OCI-LY7 (cell line): ENCODE measurements at places on chromosomes 7 and 10.

- DNase-seq = no peak
These were observed 395.7 kb downstream of the THSD7A start for GRCh38 chr7:11436316-11436715.

DNA sequence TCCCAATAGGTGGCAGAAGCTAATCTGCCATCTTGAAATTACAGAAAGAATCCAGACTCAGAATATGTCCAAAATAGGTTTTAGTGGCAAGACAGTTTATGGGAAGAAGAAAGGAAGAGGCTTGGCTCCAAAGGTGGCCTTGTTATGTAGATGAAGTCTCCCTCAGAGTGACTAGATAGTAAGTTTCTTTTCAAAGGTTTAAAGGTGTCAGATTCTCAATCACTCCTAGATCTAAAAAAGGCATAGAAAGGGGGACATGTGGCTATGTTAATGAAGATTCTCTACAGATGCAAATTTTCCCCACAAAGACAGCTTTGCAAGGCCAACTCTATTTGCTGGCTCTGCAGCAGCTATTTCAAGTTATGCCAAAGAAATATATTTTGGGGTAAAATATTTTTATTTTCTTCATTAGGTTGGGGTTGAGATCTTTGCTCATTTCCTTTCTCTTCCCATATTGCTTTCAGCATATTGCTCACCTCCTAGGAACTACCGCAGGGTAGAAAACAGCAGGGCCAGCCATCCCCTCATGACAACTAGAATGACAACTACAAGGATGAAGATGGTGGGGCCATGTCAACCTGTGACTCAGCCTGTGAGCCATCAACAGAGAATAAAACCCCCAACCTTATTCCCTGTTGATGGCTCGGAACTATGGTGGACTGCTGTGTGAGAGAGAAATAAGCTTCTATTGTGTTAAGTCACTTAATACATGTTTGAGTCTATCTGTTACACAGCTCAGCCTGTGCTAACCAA is 274.0 kb upstream of the GALNT17 start:
- no peak for DNase-seq

GRCh38 chr7:19107081-19107355 is 10.4 kb downstream of the TWIST1 start:
- no peak for DNase-seq

- DNase-seq = no peak
These were observed 35.0 kb upstream of the DNAAF5 start for GRCh38 chr7:691361-692045.

GRCh38 chr7:140314573-140315480 is 83.5 kb downstream of the SLC37A3 start:
- DNase-seq = no peak

DNA sequence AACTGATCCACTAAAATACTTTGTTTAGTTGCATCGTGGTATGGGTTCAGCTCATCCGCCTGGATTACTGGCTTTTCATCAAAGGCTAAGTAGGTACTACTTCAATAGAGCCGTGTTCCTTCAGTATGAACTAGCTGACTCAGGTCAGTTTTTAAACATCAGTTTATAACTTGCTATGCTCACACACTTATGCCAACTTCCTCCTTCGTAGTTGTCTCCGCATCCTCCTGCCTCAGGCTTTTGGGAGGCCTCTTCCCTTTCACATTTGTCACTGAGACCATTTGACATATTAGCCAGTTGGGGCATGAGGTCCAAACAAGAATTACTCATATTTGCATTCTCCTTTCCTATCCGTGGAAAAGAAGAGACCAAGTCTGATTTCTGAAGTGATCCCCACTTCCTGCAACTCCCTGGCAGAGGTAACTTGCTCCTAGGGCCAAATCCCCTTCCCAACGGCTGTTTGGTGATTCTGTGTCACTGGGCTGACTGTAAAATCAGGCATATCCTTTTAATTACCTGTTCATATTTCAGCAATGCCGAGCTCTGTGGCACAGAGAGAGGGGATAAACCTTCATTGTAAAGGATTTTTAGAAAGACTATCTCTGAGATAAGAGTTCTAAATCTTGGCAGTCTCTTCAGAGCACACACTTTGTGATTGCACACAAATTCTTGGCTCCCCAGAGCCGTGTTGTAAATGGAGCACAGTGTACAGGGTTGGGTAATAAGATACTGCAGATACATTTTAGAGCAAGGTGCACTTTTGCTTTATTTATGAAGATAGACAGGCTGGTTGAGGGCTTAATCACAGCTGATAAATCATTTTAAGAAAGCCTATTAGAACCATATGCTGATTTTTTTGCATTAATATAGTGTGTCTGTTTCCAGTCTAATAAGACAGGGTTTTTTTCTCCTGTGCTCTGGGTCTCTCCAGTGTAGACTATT is 108.0 kb downstream of the CREB5 start:
- no peak for DNase-seq

DNA sequence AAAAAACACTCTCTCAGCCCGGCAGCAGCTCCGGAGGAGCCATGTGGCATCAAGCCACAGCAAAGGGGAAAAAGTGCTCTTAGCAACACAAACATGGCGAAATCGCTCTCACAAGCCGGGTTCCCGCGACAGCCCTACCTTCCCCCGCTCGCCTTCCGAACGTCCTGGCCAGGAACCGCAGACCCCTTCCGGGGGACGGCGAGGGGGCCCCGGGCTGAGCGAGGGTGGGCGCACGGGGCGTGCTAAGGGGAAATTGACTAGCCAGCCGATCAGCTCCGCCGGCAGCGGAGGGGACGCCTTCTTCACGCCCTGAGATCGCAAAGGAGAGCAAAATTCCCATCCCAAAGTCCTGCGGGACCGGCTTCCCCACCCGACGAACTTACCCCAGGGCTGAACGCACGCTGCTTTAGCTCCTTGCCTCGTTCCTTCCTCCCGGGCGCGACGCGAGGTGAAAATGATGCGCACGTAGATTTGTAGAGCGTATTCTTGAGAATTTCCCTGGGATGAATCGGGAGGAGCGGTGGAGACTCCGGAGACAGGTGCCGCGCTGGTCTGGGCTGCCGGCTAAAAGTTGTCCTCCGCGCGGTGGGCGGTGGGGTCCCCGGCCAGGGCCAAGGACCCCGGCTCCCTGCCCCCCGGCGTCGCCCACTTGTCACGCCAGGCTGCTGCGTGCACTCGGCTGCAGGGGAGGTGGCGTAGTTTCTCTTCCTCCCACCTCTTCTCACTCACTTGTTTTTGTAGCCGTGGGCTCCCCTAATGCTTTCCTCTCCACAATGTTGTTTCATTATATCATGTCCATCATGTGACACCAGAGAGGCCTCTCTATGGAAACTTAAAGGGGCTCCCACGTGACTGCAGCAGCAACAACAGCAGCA is 220.1 kb upstream of the MKLN1 start:
- DNase-seq = peak; percentile 79

DNA sequence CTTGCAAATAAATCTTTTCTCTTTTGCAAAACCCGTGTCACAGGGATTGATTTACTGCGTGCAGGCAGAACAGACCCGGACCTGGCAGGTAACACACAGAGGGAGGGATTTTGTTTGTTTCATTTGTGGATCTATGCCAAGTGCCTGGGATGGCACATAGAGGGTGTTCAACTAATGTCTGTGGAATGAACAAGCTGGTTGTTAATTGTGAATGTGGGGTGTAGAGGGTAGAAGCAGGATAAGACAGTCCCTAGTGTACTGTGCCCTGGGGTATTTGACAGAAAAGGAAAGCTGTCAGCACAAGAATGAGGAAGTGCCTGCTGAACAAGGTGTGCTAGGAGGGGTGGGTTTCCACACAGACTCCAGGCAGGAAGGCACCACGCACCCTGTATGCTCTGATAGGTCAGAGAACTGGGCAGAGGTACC is 331.8 kb downstream of the CALN1 start:
- no peak for DNase-seq

GRCh38 chr7:45919231-45919784 is 1.8 kb downstream of the IGFBP3 start:
- DNase-seq = no peak

DNA sequence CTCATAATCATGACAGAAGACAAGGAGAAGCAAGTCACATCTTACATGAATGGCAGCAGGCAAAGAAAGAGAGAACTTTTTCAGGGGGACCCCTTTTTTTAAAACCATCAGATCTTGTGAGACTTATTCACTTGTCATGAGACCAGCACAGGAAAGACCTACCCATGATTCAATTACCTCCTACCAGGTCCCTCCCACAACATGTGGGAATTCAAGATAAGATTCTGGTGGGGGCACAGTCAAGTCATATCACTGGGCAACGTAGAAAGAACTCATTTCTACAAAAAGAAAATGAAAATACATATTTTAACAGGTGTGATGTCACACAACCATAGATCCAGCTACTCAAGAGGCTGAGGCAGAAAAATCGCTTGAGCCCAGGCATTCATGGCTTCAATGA is 304.1 kb downstream of the IPMK start:
- no peak for DNase-seq

GRCh38 chr7:104395162-104395561 is 66.8 kb downstream of the LHFPL3 start:
- DNase-seq = no peak

DNA sequence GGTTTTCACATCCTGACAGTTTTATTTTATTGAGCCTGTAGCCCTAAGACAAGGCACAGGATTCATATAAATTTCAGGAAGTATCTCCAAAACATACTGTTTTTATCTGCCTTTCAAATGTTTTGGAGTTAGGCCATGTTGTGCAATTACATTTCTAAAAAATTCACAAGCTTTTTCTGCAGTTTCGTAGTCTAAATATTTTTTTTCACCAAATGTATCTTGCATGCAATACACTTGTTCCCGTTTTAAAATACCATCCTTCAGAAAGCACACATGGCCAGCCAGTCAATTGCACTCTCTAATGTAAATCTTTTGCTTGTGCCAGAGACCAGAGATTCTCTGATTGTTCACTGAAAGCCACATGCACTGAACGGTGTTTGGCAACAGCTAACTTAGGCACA is 161.5 kb upstream of the PRKCQ start:
- no peak for DNase-seq

- no peak for DNase-seq
These were observed 25.6 kb upstream of the MKX start for GRCh38 chr10:27771231-27771630.

- no peak for DNase-seq
These were observed 57.1 kb downstream of the SYPL1 start for GRCh38 chr7:106054971-106055532.

- DNase-seq = no peak
These were observed 14.7 kb downstream of the NEUROG3 start for GRCh38 chr10:69558559-69558958.

DNA sequence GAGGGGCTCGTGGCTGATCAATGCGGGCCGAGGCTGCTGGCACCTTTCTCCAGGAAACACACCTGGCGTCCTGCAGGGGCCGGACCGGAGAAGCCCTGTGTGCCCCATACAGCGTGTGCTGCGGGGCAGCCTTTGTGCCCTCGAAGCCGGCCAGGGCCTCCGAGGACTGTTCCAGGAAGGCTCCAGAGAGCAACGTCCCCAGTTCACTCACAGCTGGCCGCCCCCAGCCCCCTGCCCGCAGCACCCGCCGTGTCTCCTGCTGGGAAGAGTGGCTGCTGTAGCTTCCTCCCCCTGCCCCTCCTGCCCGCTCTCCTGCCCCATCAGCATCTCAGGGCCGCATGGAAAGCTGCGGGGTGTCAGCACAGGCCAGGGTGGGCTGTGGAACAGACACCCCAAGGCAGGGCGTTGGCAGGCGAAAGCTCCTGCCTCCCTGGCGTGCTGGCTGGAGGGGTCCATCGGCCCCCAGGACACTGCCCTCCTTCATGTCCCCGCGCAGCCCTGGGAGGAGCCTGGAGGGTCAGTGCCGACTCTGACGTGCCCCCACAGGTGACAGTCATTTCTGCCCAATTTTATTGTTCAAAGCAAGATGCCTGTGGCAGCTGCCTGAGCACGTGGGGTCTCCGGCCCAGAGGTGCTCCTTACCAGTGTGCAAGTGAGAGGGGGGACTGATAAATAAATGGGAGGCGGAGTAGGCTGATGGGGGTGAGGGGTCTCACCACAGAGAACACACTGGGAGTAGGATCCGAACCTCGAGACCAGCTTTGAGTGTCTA is 95.8 kb upstream of the DIP2C start:
- DNase-seq = no peak

- DNase-seq = peak; percentile 73
These were observed 25.2 kb downstream of the SMNDC1 start for GRCh38 chr10:110279407-110279986.

- no peak for DNase-seq
These were observed 33.0 kb downstream of the ORC5 start for GRCh38 chr7:104174798-104175197.

DNA sequence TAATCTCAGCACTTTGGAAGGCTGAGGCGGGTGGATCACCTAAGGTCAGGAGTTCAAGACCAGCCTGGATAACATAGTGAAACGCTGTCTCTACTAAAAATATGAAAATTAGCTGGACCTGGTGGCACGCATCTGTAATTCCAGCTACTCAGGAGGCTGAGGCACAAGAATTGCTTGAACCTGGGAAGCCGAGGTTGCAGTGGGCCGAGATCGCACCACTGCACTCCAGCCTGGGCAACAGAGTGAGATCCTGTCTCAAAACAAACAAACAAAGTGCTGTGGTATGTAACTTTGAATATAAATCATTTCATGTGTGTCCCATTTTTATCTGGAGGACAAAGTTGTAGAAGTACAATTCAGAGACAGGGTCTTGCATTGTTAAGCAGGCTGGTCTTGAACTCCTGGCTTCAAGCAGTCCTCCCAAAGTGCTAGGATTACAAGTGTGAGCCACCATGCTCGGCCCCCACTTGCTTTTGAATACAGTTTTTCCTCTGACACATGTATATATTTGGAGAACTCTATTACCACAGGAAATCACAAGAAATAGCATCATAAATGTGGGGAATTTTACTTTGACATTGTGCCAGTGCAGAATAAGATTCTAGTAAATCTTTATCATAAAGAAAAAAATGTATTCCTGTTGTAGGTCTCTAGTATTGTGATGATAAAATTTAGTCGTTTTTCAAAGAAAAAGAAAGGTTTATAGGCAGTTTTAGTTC is 32.6 kb downstream of the PTPN12 start:
- DNase-seq = no peak

- DNase-seq = peak; percentile 62
These were observed 173.6 kb upstream of the IMMP2L start for GRCh38 chr7:111735661-111736551.

GRCh38 chr7:33517191-33517590 is 387.8 kb downstream of the BBS9 start:
- DNase-seq = no peak

- no peak for DNase-seq
These were observed 120.6 kb downstream of the SLIT1 start for GRCh38 chr10:97065128-97065527.

- no peak for DNase-seq
These were observed 10.7 kb upstream of the REPIN1 start for GRCh38 chr7:150357771-150358427.

GRCh38 chr7:25781704-25782103 is 370.3 kb upstream of the NFE2L3 start:
- DNase-seq = no peak

GRCh38 chr7:159027056-159027788 is 117.4 kb downstream of the VIPR2 start:
- DNase-seq = no peak

GRCh38 chr10:3749600-3749999 is 35.4 kb downstream of the KLF6 start:
- no peak for DNase-seq

DNA sequence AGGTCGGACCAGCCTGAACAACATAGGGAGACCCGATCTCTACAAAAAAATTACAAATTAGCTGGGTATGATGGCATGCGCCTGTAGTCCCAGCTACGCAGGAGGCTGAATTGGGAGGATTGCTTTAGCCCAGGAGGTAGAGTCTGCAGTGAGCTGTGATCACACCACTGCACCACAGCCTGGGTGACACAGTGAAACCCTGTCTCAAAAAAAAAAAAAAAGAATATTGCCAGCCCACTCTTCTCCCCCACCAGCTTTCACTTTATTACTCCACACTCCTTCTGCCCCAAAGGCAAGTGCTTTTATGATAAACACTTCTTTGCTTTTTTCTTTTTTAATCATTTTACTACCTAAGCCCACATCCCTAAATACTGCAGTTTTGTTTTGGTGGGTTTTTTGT is 14.8 kb downstream of the RAB19 start:
- DNase-seq = no peak
